ENCODE measurements at places on chromosomes 5 and 9. TPM values are rescaled to one million over a fixed set of nuclear protein-coding genes. Genes with fewer than 3 reads are reported as not detected.

MATR3 gene
- 162 TPM for polyA plus RNA-seq

WNT8A gene
- polyA plus RNA-seq, result not detected

INSYN2B gene
- polyA plus RNA-seq, result 1.0 TPM

CCDC192 gene
- polyA plus RNA-seq, result not detected

LPAR1 gene
- 53.3 TPM for polyA plus RNA-seq

S100Z gene
- polyA plus RNA-seq, result not detected

ZFP62 gene
- polyA plus RNA-seq, result 17.6 TPM

NEUROG1 gene
- polyA plus RNA-seq, result 22.3 TPM

NRARP gene
- polyA plus RNA-seq, result 3.9 TPM

DNA sequence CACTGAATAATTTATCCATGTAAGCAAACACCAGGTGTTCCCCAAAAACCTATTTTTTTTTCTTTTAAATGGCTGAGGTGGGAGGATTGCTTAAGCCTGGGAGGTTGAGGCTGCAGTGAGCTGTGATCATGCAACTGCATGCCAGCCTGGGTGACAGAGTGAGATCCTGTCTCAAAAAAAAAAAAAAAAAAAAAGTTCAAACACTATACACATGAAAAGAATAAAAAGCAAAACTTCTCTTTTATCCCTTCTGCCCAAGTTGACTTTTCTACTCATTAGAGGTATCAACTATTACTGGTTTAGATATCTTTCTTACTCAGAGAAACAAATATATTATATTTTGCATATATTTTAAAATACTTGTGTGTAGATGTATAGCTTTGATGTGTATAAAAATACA lies 17.8 kb downstream of the DCTN4 start:
- no peak for DNase-seq

DNA sequence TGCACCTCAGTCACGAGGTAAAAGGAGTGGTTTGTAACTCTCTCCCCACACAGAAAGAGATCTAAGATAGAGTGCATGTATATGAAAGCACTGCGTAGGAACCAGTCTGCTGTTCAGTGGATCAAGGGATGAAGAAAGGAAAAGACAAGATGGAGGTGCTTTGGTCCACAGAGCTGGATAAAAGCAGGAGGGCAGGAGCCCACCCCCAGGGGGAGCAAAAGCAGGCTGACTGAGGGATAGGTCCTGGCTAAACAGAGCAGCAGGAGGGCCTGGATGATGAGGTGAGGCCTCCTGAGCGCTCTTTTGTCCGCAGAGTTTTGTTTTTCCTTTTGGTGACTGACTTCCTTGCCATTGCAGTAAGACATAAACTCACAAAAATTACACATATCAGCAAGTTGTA lies 293.5 kb upstream of the C9orf72 start:
- DNase-seq, result no peak

DNA sequence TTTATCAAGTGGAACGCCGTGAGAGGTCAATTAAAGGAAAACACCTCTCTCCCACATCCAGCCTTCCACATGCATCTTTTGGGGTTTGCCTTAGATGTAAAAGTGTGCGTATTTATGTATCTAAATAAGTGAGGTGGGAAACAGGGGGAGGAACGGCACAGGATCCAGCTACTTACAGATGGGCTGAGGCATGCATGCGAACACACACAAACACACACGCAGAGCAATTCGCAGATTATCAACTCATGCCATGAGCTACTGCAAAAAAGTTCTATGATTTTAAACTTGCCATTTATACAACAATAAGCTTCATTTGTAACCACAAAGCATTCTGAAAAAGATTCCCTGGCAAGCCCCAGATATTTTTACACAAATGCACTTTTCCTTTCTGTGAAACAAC lies 242.1 kb downstream of the BNC2 start:
- no peak for DNase-seq

DNA sequence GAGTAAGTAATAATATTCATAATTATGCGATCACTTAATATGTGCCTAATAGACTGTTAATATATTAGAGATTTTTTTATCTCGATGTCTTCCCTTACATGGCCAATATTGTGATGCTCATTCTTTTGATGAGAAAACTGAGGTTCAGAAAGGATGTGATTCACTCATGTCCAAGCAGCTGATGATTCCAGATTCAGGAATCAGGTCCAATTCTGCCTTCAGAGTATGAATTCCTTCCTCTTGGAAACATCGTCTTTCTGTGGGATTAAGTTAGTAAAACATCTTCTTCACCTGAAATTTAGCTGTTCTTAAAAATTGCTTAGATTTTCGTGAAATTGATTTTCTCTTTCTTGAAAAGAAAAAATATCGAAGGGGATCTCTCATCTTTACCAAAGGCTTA lies 242.5 kb upstream of the RFX3 start:
- DNase-seq, result no peak

- DNase-seq, result no peak
Measured at GRCh38 chr5:82349652-82350051, 71.5 kb upstream of the RPS23 start.

DNA sequence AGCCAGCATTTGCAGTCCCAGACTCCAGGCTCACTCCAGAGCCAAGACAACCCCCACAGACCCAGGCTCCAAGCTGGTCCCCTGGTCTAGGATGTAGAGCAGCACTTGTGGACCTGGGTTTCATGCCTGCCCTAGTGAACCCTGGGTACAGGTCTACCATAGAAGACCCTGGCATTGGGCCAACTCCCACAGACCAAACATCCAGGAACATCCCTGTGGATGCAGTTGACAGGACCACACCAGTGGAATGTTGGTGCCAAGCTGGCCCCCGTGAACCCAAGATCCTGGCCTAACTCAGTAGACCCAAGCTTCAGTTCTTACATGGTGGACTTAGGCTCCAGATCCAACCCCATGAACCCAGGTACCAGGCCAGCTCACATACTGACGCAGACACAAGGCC lies 250.6 kb downstream of the KDM4C start:
- no peak for DNase-seq

GRCh38 chr5:160438316-160439204 lies 16.9 kb downstream of the PTTG1 start:
- DNase-seq, result peak; percentile 83

DNA sequence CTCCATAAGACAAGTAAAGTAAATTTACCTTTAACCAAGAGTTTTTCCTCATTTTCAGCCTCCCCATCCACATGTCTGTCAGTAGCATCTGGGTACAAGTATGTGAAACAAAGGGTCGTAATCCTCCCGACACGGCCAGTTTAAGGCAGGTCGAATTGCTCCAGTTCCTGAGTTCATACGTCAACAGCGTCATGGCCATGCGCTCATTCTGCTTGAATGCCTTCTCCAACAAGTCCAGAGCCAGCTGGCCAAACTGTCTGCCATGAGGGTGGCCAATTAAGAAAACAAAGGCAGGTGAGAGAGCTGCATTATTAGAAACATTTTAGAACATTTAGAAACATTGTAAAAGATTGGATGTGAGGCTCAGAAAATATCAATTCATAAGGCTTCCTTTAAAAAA lies 87.5 kb downstream of the TRPM6 start:
- no peak for DNase-seq

GRCh38 chr5:35149041-35149440 lies 81.2 kb downstream of the PRLR start:
- no peak for DNase-seq

DNA sequence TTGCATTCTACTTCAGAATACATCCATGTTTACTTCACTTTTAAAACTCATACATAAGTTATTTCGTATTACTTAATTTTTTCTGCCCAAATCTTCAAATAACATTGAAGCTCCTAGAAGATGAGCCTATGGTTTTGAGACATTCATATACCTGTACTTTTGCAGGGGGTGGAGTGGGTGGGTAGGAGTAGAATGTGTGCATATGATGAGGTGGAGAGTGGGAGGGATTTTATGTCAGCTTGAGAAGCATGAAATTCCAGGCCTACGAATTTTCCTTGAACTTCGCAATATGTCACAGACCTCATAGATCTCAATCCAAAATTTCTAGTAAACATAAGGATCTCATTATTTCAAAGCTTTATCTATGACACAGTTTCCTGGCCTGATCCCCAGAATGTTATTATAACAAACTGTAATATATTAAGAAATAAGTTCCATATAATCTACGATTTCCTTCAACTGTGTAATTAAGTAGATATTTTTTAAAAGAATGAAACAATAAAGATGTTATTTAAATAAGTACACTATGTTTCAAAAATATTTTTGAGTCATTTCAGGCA lies 19.7 kb upstream of the MOB3B start:
- DNase-seq, result no peak

DNA sequence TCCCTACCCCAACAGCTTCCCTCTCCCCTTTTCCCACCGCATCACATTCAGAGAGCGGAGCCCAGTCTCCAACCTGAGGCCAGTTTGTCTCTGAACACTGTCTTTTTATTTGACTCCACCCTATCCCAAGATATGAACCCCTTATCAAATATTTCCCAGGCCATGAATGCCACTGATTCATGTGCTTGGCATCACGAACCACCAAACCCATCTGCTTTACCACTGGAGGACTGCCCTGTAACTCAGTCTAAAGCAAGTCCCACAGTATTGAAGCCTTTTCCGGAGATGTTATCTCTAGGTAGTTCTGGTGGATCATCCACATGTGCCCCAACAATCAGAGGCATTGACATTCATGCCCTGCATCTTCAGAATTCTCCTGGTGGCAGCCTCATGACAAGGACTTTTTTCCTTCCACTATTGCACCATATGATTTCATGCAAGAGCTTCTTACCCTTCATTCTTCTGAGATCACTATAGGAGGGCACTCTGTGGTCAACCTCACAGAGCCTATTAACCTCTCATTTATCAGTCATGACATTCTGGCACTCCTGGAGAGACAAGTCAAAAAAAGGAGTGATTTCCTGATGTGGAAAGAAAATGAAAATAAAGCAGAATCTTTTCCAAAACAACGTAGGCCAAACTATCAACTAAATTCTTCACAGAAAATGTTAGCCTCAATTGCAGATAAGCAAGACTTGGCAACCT lies 12.3 kb upstream of the SPATA31D4 start:
- DNase-seq, result no peak

DNA sequence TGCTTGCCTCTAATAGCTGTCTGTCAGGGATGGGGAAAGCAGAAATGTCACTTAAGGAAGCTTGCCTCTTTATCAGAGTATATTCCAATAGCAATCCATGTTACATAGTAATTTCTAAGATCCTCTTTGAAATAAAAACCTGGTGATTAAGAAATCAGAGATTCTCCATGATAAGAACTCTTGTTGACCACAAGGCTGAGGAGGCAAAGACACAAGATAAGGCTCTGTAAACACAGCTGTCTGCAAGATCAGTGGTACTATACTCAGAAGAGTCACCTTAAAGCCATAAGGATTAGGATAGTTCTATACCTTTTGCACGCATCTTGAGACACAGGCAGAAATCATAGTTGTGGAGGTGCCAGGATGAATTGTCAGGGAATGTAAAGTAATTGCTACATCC lies 40.3 kb downstream of the HEXB start:
- no peak for DNase-seq
